ENCODE measurements at places on chromosomes 5 and 9. TPM values are rescaled to one million over a fixed set of nuclear protein-coding genes. Genes with fewer than 3 reads are reported as not detected.

PWWP2A gene
- total RNA-seq: 14.2 TPM

FSTL4 gene
- total RNA-seq: not detected

C9orf50 gene
- not detected for total RNA-seq

DBH gene
- total RNA-seq: not detected

PDLIM4 gene
- 84.2 TPM for total RNA-seq

MUSK gene
- total RNA-seq: 0.18 TPM

DAPK1 gene
- total RNA-seq: 1.1 TPM

HK3 gene
- total RNA-seq: not detected

All from myometrial cell (primary cell).